ENCODE measurements at places on chromosomes 3 and 15. TPM values are rescaled to one million over a fixed set of nuclear protein-coding genes. Genes with fewer than 3 reads are reported as not detected.

The BBS4 gene
- total RNA-seq = 12.8 TPM

The TPRG1 gene
- total RNA-seq = not detected

The ARPP21 gene
- not detected for total RNA-seq

The EFCC1 gene
- total RNA-seq = not detected

The VGLL3 gene
- total RNA-seq = 136 TPM

DNA sequence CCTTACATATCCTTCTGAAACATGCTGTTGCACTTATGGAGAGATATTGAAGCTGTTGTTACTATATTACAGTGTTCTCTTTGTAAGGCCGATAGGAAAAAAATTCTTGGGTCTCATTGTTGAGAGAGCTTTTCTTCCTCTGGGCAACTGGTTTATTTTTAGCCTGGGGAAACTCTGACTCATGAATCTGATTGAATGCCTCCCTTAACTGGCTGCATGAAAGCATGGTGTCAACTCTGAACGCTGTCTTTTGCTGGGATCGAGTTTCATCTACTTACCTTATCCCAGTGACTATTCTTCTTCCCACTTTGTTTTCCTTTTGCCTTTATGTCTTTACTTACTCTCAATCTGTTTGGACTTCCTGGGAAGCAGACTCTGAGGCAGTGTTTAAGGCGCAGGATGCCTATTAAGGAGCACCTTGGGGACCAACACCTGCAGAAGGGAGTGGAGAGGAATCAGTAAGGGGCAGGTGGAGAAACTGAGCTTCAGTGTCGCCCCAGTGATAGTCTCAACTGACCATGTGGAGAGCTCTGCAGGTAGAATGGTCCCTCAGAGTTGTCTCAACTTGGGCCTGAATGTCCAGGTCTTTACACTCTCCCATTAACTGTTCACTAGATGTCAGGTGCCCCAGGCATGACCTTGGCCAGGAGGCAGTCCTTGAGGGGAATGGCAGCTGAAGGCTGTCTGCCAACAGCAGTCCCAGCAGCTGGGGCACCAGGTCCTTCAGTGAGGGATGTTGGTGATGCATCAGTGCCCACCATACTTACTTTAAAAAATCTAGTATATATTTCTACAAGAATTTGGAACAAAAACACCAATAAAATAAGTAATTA lies 88.9 kb upstream of the CCNL1 start:
- H3K4me1 ChIP-seq = peaks cover 34% of the 10 kb centered on the region
- H3K27me3 ChIP-seq = no peaks in the 10 kb centered on the region
- DNase-seq = peak; percentile 88
- peak overlapping the region; percentile 85 for H3K27ac ChIP-seq
- peak overlapping the region; percentile 70 for H3K4me3 ChIP-seq

DNA sequence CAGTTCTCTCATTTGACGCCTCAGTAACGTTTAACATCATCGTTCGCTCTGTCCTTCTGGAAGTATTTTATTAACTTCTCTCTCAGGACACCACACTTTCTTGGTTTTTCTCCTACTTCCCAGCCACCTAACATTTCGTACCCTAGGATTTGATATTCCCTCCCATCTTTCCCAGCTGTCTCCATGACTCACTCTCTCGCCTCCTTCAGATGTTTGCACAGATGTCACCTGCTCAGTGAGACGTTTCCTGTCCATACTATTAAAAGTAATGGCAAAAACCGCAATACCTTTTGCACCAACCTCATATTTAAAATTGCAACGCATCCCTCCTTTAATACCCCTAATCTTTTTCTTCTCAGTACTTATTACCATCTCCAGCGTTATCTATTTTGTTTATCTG lies 62.1 kb upstream of the SPRED1 start:
- peaks cover 25% of the 10 kb centered on the region for H3K27me3 ChIP-seq
- H3K4me1 ChIP-seq = peaks cover 23% of the 10 kb centered on the region
- H3K36me3 ChIP-seq = no peaks in the 10 kb centered on the region
- no peak overlapping the region for H3K27ac ChIP-seq
- no peak overlapping the region for H3K4me3 ChIP-seq

GRCh38 chr15:94305133-94305532 lies 73.8 kb downstream of the MCTP2 start:
- H3K36me3 ChIP-seq = no peaks in the 10 kb centered on the region
- no peaks in the 10 kb centered on the region for H3K27me3 ChIP-seq
- DNase-seq = no peak
- H3K27ac ChIP-seq = no peak overlapping the region
- peaks cover 10% of the 10 kb centered on the region for H3K4me1 ChIP-seq

- no peak for DNase-seq
- no peaks in the 10 kb centered on the region for H3K36me3 ChIP-seq
- H3K4me1 ChIP-seq = peaks cover 10% of the 10 kb centered on the region
- H3K27me3 ChIP-seq = peaks cover 14% of the 10 kb centered on the region
- no peak overlapping the region for H3K4me3 ChIP-seq
These were observed 48.0 kb downstream of the SSUH2 start for GRCh38 chr3:8596321-8597218.

DNA sequence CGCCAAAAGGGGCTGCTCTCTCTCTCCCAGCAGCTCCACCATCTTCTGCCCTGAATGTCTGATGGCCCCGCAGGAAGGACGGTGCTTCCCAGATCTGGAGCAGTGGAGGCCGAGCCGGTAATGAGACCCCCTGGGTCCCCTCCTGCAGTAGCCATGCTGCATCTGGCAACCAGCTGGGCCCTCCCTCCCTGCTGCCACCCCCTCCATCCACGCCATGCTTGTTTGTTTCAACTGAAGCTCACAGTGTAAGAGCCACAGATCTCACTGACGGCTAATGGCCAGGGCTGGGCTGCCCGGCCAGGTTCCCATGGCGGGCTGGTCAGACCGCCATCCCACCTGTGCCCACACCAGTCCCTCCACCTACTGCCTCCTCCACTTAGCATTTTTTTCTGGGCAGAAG lies 260.8 kb downstream of the UACA start:
- H3K4me3 ChIP-seq = no peak overlapping the region
- peaks cover 14% of the 10 kb centered on the region for H3K27me3 ChIP-seq
- no peaks in the 10 kb centered on the region for H3K36me3 ChIP-seq
- DNase-seq = no peak
- H3K27ac ChIP-seq = no peak overlapping the region

DNA sequence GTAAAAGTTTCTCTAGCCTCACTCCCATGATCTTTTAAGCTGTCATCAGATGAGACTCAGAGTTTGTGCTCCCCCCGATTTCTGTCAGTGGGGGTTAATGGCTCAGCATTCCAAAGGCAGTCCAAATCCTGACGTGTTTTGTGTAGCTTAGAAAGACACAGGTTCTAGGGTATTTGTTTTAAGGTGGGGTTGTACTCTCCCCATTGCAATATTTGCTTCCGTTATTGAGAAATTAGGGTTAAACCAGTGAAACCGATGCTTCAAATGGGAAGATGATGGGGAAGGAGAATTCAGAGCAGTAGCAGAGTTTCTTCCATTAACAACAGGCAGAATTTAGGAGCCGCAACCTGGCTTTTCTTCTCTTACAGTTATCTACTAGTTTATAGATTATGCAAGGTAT lies 3.4 kb downstream of the PIGB start:
- no peak overlapping the region for H3K4me3 ChIP-seq
- no peak overlapping the region for H3K27ac ChIP-seq
- H3K36me3 ChIP-seq = peaks cover 12% of the 10 kb centered on the region
- H3K27me3 ChIP-seq = peaks cover 2% of the 10 kb centered on the region

GRCh38 chr15:69305204-69305931 lies 6.7 kb downstream of the PAQR5 start:
- peak; percentile 67 for DNase-seq
- H3K27me3 ChIP-seq = peaks cover 13% of the 10 kb centered on the region
- peaks cover 48% of the 10 kb centered on the region for H3K4me1 ChIP-seq
- H3K4me3 ChIP-seq = peak overlapping the region; percentile 40
- peak overlapping the region; percentile 90 for H3K27ac ChIP-seq

- no peaks in the 10 kb centered on the region for H3K36me3 ChIP-seq
- peak; percentile 10 for DNase-seq
- H3K27ac ChIP-seq = peak overlapping the region; percentile 71
- no peaks in the 10 kb centered on the region for H3K27me3 ChIP-seq
These were observed 721.4 kb upstream of the NR2F2 start for GRCh38 chr15:95609096-95609495.

DNA sequence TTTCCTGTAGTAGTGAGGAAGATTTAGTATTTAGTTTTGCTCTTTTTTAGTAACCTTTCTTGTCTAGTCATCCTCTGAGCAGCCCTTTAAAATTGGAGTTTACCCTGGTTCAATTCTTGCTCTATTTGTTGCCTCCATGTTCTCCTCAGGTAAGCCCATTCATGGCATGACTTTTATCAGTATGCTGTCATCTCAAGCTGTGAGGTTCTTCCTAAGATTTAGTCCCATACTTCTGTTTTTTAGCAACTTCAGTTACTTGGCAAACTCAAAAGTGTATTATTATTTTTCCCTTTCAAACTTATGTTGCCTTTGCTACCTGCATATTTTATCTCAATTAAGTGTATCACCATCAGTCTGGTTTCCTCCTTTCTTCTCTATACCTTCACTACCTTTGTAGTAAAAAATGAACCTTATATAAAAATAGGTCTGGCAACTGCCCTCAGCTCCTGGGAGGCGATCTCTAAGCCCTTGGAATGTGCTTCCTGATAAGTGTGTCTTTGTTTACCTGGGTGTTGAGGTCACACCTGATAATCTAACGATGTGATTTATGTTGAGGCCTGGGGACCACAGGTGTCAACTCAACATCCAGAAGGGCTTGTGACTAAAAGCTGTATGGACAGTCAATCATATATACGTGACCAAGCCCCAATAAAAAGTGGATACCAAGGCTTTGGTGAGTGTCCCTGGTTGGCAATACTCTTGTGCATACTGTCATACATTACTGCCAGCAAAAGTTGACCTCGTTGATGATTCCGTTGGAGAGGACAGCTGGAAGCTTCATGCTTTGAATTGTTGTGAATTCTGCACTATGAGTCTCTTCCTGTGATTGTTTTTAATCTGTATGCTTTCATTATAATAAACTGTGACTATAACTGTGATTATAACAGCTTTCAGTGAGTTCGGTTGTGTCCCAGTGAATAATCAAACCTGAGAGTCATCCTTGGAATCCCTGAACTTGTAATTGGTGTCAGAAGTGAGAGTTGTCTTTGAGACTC lies 3.9 kb downstream of the NSUN3 start:
- no peak for DNase-seq
- no peak overlapping the region for H3K4me3 ChIP-seq
- H3K4me1 ChIP-seq = peaks cover 46% of the 10 kb centered on the region
- peaks cover 12% of the 10 kb centered on the region for H3K36me3 ChIP-seq

GRCh38 chr3:134881305-134881704 lies 86.2 kb downstream of the EPHB1 start:
- no peak overlapping the region for H3K4me3 ChIP-seq
- no peak for DNase-seq
- H3K4me1 ChIP-seq = peaks cover 14% of the 10 kb centered on the region
- H3K27me3 ChIP-seq = no peaks in the 10 kb centered on the region
- no peaks in the 10 kb centered on the region for H3K36me3 ChIP-seq

GRCh38 chr3:15495461-15496340 lies 25.8 kb downstream of the COLQ start:
- no peaks in the 10 kb centered on the region for H3K36me3 ChIP-seq
- no peak overlapping the region for H3K4me3 ChIP-seq
- peaks cover 35% of the 10 kb centered on the region for H3K27me3 ChIP-seq
- peaks cover 5% of the 10 kb centered on the region for H3K4me1 ChIP-seq
- no peak overlapping the region for H3K27ac ChIP-seq
- DNase-seq = no peak

- H3K4me3 ChIP-seq = no peak overlapping the region
- no peak for DNase-seq
- peaks cover 32% of the 10 kb centered on the region for H3K4me1 ChIP-seq
- peak overlapping the region; percentile 79 for H3K27ac ChIP-seq
- no peaks in the 10 kb centered on the region for H3K27me3 ChIP-seq
These were observed 17.4 kb downstream of the SLC35A5 start for GRCh38 chr3:112579232-112579631.

DNA sequence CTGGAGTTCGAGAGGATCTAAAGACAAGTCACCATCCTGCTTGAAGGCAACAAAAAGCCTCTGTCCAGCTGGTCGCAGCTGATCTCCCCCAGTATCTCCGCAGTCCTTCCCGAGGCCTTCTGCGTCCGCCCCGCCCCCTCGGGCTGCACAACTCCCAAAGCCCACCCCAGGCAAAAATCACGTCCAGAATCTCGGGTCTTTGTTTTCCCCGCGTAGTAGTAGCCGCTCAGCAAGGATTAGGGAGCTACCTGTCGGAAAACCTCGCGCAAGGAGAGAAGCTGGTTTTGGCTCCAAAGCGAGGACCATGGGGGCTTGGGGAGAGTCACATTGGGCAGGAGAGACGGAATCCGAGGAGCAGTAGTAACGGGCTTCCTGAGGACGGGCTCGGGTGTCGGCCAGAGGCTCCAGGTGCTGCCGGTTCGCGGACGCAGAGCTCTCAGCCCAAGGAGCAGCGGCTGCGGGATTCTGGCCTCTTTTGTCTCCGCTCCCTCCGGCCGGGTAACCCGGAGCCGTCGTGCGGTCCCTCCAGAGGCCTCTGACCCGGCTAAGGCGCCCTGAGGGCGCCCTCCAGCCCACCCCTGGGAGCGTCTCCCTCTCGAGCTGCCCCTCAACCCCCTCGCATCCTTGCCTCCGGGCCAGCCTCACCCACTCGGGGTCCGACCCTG lies 401 bp downstream of the ZSCAN29 start:
- peak overlapping the region; percentile 98 for H3K4me3 ChIP-seq
- peaks cover 51% of the 10 kb centered on the region for H3K4me1 ChIP-seq
- DNase-seq = peak; percentile 13
- peak overlapping the region; percentile 81 for H3K27ac ChIP-seq

- DNase-seq = no peak
- H3K4me3 ChIP-seq = no peak overlapping the region
- H3K27me3 ChIP-seq = peaks cover 1% of the 10 kb centered on the region
- no peaks in the 10 kb centered on the region for H3K36me3 ChIP-seq
- H3K27ac ChIP-seq = no peak overlapping the region
These were observed 249.1 kb downstream of the IL5RA start for GRCh38 chr3:2861120-2861519.

GRCh38 chr3:190554197-190554596 lies 40.3 kb downstream of the IL1RAP start:
- no peaks in the 10 kb centered on the region for H3K4me1 ChIP-seq
- no peak overlapping the region for H3K27ac ChIP-seq
- DNase-seq = no peak
- H3K27me3 ChIP-seq = peaks cover 3% of the 10 kb centered on the region
- H3K36me3 ChIP-seq = peaks cover 10% of the 10 kb centered on the region

DNA sequence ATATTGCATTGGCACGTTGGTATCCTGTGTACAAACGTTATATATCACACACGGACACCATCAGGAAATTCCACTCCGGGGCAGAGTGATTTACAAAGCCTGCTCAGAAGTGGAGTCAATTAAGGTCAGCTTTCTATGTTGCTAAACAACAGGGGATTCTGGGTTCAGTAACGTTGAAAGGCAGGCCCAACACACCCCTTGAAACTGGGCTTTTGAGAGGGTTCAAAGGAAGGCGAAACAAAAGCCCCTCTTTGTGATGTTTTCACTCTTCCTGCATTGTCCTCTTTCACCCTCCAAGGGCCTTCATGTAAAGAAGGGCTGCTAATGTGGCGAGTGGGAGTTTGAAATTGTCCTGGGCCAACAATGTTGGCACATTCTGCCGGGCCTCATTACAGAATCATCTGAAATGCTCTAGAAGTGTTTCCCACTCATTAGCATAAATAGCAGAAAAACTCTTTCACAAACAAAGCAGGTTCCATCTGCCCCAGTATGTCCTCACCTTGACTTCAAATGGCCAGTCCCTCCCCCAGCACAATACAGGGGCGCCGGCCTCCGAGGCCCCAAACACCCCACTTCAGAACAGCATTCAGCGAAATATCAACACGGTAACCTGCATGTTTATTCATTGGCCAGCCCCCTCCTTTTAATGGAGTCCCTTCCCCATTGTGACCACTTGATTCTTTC lies 76.4 kb downstream of the HES1 start:
- H3K27ac ChIP-seq = no peak overlapping the region
- no peak for DNase-seq
- H3K4me3 ChIP-seq = no peak overlapping the region
- H3K4me1 ChIP-seq = no peaks in the 10 kb centered on the region
- no peaks in the 10 kb centered on the region for H3K36me3 ChIP-seq

All from HFFc6 (cell line).